ENCODE measurements at places on chromosomes 6 and 20.

GRCh38 chr6:14286144-14286543 is 168.6 kb downstream of the CD83 start:
- DNase-seq: no peak

GRCh38 chr20:19560881-19561480 is 197.1 kb upstream of the RIN2 start:
- DNase-seq: no peak

GRCh38 chr20:48599106-48599747 is 228.6 kb downstream of the PREX1 start:
- no peak for DNase-seq

GRCh38 chr6:91161246-91161645 is 574.4 kb upstream of the MAP3K7 start:
- no peak for DNase-seq

DNA sequence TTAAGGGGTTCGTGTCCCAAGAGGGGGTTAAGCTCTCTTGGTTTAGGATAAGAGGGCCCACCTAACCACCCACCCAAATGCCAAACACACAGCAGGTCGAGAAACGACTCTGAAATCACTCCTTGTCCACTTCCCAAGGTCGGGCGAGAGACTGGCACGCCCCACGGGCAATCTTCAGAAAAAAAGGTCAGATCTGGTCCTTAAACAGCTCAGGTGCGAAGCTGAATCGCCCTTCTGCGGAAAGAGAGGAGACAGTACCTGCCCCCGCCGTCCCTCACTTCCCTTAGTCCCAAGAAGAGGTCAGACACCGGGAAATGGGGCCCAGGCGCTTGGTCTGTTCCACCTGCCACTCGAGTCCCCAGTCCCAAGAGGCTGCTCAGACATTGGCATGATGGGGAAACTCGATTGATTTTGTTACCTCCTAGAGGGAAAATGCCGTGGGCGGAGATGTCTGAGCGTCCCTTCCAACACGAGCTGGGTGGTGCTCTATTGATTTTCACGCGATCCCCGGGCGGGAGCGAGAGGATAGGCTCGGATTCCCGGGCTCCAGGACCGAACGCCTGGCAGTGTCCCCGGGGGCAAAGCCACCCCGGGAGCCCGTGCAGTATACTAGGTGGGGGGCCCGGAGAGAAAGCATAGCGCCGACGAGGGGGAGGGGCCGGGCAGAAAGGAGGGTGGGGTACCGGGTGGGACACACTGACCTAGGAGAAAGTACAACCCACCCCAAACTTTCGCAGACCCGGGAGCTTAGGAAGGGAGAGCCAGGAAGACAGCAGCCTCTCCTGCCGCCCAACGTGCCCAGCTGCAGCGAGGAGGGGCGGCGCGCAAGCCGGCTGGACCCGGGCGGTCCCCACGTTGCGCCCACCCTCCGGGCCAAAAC is 1.1 kb upstream of the SAMD5 start:
- DNase-seq: no peak

- no peak for DNase-seq
These were observed 562.7 kb downstream of the RFPL4B start for GRCh38 chr6:112909781-112910180.

- DNase-seq: no peak
These were observed 32.8 kb downstream of the DYNLT1 start for GRCh38 chr6:158611541-158612370.

- no peak for DNase-seq
These were observed 36.6 kb upstream of the DUSP22 start for GRCh38 chr6:255751-256083.

Data from vagina (tissue), 2 donors.